ENCODE measurements at places on chromosomes 7 and 10.

GRCh38 chr10:78339251-78339650 lies 305.6 kb downstream of the RPS24 start:
- peak; percentile 14 for DNase-seq

GRCh38 chr10:48948470-48949037 lies 8.9 kb upstream of the LRRC18 start:
- no peak for DNase-seq

DNA sequence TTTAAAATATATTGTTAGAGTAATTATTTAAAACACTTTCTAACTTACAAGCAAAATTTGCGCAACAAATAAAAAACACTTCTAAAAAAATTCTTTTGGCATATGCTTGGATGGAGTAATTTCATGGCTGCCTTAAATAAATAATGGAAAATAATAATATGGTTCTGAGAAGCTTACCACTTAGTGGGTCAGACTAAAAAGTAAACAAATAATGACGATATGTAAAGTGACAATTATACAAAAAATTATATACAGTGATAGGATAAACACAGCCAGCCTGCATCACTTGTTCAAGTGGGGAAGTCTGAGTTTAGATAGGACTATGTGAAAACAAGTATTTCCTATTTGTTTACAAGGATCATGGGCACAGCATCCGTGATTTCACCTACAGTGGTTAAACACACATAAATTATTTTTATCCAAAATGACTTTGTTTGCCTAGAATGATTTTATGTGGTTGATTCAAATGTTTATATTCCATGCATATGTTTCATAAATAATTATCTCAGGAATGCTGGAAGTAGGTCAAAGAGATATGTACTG lies 141.7 kb upstream of the SEMA3D start:
- no peak for DNase-seq

DNA sequence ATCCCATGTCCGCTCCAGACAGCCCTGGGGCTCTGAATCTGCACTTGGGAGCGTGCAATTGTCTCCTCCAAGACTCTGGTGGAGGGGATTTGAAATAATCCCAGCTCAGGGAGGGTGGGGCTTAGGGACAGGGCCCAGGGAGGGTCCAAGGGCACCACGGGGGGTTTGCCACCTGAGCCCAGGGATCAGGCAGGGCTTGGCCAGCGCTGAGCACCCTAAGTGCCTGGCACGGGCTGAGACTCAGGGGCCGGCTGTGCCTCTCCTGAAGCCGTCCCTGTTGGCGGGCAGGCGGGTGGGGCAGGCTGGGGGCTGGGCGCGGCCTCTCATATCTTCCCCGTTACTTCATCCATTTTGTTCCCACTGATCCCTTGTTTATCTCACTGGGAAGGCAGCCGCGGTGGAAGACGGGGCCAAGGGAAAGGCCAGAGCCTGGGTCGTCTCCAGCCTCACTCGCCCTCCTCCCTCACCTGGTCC lies 41.8 kb upstream of the ELN start:
- DNase-seq: no peak

GRCh38 chr7:151513133-151513532 lies 6.6 kb downstream of the RHEB start:
- no peak for DNase-seq
